Stimulated activated CD4-positive, alpha-beta T cell treated with anti-CD3 and anti-CD28 coated beads, Interleukin-15, amount 100 ng/mL, for 1 hour (primary cell): ENCODE measurements at places on chromosomes 16 and 17.

DNA sequence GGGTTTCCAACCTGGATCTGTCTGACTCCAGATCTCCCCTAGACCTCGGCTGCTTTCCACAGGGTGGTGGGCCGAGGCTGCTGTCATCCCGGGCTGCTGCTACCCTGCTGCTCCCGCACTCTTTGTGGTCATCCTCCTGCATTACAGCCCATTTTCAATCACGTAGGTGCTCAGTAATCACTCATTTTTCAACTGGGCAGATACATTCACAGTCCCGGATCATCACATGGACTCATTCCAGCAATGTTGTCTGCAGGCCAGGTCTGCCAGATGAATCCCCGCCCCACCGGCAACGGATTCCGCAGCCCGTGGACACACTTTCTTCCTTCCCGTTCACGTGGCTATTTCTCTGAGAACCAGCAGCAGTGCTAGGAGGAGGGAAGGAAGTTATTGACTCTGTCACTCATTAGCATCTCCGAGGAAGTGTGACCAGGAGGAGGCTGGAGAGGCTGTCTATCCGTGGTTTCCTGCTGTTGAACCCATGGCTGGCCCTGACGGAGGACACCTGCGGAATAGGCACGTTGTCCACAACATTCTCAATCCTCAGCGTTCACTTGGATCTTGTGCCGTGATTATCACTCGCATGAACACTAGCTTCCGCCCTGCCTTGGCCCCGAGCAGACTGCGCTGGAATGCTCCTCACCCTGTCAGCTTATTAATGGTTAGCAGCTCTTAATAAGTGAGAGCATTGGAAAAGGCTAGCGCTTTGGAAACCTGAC lies 14.7 kb upstream of the ZCCHC14 start:
- DNase-seq = no peak

GRCh38 chr17:72294487-72294893 lies 173.7 kb downstream of the SOX9 start:
- DNase-seq = no peak

DNA sequence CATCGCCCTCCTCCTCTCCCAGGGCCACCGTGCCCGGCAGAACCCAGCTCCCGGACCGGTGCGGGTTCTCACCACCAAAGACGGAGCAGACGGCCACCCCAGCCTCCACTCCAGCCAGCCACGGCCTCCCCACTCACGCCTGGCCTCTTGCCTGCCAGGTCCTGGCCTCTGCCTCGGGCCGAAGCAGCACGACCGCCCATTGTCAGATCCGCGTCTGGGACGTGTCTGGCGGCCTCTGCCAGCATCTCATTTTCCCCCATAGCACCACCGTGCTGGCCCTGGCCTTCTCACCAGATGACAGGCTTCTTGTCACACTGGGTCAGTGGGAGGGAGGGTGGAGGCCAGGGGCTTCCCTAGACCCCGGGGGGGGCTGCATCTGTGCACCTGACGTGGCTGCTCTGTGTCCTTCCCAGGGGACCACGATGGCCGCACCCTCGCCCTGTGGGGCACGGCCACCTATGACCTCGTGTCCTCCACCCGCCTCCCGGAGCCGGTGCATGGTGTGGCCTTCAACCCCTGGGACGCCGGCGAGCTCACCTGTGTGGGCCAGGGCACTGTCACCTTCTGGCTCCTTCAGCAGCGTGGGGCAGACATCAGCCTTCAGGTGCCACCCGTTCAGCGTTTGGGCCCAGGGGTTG lies 6.6 kb upstream of the RHOT2 start:
- DNase-seq = no peak

DNA sequence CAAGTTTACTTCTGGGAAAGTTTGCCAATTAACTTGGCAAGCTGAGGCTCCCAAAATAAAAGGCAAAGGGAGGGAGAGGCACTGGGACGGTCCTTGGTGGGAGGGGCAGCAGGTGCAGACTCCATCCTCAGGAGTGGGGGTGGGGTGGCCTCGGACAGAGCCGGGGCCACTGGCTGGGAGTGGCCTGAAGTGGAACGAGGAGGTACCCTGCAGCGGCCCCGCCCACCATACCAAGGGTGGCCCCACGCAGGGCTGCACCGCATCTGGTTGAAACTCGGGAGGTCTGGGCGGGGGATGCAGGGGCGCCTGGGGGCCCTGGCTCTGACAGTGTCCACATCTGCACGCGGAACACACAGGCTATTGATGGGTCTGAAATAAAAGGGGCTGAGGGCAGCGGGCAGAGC lies 42.4 kb upstream of the SLC38A10 start:
- DNase-seq = no peak

GRCh38 chr16:82605863-82606620 lies 20.7 kb upstream of the CDH13 start:
- no peak for DNase-seq

DNA sequence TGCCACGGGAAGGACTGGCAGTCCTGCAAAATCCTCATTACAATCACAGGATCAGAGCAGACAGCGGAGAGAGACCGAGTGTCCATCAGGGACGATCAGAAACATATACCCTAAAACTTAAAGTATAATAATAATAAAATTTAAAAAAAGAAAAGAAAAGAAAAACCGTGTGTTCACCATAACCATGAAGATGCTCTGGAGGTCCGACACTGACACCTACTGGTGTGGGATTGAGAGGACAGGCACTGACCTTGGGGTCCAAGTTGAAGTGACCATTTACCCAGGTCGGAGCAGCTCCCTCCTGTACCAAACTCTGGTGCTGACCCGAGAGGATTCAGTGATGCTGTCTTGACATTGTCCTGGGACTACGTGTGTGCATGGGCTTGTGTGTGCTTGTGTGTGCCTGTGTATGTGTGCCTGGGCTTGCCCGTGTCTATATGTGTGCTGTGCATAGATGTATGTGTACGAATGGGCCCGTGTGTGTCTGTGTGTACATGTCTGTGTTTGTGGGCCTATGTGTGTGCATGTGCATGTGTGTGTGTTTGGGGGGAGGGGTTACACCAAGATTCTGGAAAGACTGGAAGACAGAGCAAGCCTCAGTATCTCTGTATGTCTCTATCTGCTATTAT lies 10.0 kb upstream of the CD300LD start:
- no peak for DNase-seq

DNA sequence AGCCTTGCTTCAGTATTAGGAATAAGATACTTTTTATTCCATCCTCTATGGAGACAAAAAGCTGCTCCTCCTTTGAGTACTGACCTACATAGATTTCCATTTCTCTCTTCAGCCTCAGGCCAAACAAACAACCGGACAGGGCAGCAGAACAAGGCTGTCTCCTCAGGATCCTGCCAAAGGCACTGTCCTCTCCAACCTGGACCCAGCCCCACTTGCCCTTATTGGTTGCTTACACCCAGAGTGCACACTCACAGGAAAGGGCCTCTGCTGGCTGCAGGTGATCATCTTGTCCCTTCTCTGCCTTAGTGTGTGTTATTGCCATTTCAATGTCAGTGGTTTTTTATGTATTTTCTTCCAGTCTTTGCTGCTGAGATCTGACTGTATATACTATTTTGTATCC lies 26.6 kb downstream of the LIG3 start:
- no peak for DNase-seq

GRCh38 chr16:70804153-70804733 lies 3.3 kb upstream of the VAC14 start:
- no peak for DNase-seq

- no peak for DNase-seq
Observed at GRCh38 chr17:82064433-82065192, 991 bp downstream of the DUS1L start.

DNA sequence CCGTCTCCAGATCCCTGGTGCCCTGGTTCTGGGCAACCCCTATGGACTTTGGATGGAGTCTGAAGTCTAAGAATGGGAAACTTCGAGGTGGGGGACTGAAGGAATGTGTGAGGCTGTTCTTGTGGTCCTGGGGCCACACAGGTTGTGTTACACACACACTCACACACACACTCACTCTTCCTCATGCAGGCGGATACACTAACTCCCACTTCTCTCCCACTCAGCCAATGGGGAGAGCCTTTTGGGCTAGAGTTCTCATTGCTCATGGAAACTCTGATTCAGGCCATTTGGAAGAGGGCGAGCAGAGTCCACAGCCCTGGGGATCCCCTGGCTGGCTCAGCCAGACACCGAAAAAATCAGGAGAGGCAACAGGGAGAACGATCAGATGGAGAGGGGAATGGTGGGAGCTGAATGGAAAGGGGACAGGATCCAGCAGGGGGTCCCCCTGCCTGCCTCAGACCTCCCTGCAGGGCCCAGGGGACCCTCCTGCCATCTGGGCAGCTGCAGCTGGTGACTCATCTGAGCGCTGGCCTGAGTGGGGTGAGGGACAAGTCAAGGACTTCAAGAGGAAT lies 9.1 kb downstream of the IGFBP4 start:
- DNase-seq = no peak

DNA sequence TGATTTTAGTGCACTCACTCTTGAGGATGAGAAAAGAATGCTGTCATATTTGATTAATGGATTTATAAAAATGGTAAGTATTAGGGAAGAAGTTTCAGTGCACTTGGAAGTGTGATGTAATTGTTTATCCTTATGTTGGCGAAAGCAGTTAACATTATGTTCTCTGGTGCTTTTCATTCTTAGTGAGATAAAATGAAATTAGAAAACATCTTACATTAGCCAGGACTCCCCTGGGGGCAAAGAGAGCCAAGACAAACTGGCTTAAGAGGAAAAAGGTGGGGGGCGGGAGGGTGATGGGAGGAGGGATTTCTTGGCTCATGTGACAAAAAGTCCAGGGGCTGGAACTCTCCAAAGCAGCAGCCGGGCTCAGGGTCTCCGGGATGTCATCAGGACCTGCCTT lies 73.2 kb downstream of the KNOP1 start:
- DNase-seq = no peak

DNA sequence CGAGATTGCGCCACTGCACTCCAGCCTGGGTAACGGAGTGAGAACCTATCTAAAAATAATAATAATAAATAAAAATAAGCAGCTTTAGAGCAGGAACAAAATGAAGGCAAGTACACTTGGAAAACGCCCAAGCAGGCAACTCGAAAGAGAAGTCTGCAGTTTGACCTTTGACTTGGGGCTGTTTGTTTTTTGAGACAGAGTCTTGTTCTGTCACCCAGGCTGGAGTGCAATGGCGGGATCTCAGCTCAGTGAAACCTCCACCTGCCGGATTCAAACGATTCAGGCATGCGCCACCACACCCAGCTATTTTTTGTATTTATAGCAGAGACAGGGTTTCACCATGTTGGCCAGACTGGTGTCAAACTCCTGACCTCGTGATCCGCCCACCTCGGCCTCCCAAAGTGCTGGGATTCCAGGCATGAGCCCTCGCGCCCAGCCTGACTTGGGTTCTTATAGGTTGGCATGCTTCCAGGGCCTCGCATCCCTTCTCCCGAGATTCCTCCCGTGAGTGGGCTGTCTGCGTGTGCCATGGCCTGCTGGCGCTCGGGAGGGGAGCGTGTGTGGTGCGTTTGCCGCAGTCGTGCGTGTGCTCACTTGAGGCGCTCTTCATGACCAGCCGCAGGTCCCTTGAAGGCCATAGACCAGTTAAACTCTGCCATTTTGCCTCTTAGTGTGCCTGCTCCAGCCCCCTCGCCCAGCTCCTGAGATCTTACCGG lies 18.4 kb upstream of the UBE2I start:
- no peak for DNase-seq

DNA sequence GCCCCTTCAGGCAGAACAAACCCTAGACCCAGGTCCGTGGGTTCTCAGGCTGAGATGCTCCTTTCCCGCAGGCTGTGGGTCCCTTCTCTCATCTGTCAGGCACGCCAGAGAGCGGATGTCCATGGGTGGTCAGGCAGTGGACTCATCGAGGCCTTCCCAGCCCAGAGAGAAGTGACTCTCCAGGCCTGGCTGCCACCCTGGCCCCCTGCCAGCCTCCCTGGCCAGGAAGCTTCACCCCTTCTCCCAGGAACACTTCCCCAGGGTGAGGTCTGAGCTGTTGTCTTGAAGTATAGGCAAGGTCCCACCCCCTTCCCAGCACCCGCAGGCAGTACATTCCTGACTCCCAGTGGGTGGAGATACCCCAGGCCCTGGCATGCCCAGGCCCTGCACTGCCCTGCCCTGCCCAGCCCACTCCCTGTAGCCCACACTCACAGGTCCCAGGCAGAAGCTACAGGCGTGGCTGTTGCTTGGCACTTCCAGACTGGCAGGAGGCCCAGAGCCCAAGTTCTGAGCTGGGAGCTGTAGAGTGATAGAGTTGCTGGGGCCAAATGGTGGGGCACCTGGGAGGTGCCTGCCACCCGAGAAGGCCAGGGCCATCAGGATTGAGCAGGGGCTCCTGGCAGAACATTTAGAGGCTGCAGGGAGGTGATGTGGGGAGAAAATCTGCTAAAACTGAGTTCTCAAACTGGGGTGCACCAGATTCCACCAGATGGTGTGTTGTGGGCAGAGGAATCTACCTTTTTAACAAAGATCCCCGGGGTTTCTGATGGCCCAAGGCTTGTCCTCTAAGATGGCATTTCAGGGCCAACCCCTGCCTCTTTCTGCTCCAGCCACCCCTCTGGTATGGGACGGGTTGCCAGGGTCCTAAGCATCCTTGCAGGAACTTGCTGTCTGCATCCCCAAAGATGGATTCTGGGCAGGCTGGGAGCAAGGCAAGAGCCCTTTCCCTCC lies 6.7 kb downstream of the ITGA3 start:
- DNase-seq = no peak

DNA sequence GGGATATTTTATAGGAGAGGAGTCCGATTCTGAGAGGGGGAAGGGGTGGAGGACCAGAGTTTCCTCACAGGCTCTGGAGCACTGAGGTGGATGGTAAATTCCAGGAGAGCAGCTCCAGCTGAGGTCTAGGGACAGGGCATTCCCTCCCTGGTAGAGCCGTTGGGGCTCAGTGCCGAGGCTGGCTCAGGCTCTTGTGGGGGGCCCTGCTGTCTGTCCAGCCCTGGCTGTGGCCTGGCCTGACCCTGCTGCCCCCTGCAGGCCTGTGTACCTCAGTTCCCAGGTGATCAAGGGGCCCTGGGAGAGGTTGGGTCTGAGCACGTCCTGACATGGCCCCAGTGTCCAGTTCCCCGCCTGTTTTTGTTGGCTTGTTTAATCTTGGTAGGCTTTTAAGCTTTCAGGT lies 16.8 kb downstream of the ZNF750 start:
- DNase-seq = no peak

GRCh38 chr16:58628845-58629732 lies 537 bp downstream of the CNOT1 start:
- peak; percentile 12 for DNase-seq

DNA sequence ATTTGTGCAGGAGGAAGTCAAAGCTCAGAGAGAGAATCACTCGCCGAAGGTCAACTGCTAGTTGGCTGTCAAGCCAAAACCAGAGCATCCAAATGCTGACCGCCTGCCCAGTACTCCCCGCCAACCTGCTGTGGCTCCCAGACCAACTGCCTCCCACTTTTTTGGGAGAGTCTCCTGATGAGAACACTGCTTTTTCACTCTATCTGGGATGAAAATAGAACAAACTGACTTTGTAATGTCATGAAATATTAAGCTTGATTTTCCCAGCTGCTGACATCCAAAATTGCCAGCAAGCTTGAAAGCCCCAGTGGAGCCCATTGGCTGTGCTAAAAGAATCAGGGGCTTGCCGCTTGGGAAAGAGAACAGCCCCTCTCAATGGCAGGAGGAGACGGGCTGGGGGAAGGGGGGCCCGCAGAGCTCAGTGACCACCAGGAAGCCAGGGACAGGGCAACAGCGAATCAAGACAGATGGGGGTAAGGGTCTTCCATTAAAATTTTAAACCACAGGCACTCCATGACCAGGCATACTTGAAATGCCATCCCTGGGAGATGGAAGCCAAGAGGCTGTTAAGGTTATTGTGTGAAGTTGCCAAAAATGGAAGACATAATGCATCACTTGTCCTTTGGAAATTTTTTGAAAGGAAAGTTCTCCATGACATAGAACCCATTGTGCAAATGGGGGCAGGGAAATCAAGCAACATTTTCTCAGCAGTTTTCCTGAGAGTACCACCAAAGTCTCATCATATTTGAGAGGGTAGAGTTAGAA lies 125.7 kb upstream of the CDH5 start:
- DNase-seq = no peak
